Endothelial cell (in vitro differentiated cells): ENCODE measurements at places on chromosomes 13 and 19.

GRCh38 chr19:17125728-17126677 is 50.4 kb downstream of the MYO9B start:
- DNase-seq: no peak

DNA sequence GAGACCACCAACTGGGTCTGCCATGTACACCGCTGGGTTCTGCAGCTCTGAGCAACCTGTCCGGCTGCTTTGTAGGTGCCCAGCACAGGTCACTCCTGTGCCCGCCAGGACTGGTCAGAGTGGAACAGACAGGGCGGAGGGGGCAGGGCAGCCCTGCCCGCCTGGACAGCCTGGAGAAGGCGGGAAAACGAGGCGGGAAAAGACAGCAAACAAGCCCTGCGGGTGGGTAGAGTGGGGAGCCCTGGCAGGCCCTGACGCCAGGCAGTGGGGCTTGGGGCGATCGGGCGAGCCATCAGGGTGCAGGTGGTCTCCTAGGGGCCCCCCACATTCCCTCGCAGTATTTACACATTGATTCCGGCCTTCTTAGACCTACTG is 533 bp upstream of the UHRF1 start:
- DNase-seq: no peak

DNA sequence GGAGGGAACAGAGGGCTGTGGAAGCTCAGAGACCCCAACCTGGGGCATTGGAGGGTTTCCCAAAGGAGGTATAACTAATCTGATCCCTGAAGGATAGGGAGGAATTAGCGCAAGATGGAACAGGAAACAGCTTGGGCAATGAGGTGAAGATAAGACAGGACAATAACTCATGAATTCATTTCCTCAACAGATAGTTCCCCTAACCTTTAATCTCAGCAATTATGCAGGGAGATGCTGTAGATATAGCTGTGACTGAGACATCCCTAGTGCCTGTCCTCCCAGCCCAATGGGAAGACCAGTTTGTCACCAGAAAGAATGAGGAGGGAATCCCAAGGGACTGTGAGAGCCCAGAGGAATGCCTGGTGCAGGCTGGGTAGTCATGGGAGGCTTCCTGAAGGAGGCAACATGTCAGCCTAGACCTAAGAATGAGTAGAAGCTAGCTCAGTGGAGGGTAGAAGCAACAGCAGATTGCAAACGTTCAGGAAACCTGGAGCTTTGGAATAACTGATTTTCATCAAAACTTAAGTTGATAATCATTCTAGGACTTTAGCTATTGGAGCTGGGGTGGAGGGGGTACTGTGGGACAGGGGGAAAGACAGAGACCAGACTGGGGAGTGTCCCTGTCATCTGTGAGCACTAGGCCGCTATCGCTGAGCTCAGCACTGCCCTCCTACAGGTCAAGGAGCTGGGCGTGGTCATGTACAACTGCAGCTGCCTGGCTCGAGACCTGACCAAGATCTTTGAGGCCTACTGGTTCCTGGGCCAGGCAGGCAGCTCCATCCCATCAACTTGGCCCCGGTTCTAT is 18.8 kb downstream of the HIPK4 start:
- DNase-seq: no peak

GRCh38 chr13:87538366-87539052 is 132.7 kb upstream of the SLITRK5 start:
- no peak for DNase-seq

DNA sequence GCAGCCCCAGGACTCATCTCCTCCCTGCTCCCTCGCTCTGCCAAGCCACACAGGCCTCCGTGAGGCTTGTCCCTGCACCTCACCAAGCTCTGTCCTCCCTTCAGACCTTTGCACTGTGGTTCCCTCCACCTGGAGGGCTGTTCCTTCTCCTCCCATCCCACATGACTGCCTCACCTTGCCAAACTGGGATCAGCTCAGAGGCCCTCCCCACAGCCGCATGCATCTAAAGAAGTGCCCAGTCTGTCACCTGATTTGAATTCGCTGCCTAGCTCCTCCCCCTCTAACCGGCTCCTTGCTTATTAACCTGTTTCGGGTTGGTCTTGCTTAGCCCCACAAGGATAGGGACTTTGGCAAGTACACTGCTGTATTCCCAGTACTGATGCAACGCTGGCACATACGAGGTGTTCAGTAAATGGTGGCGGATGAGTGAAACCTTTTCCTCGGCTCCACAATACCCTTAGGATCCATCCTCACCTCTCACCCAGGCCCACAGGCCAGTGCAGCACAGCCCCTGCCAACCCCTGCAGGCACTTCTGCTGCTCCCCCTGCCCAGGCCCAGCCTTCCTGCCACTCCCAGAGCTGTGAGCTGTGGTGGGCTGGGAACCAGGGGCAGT is 4.4 kb downstream of the AKT2 start:
- DNase-seq: no peak

GRCh38 chr19:47447470-47448359 is 24.0 kb downstream of the SLC8A2 start:
- peak; percentile 86 for DNase-seq

- no peak for DNase-seq
Observed at GRCh38 chr13:113323869-113324268, 26.8 kb downstream of the LAMP1 start.

DNA sequence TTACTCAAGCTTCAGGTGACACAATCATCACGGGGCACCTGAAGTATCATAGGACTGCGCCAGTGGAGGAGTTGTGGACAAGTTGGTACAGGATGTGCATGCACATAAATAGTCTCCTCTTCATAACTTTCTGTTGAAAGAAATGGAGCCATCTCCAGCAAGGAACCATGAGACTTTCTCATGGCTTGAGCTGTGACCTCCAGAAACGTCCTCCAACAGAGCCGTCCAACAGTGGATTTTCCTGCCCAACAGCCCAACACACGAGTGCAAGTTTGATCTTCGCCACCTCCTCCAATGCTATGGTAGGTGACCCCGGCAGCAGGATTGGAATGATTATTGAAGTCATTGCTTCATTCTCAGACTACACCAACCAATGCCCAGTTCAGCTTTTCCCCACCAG is 105.1 kb upstream of the ZNF507 start:
- no peak for DNase-seq

- DNase-seq: no peak
Observed at GRCh38 chr13:77820431-77821149, 98.0 kb downstream of the EDNRB start.

- DNase-seq: no peak
Observed at GRCh38 chr13:98301721-98302120, 124.7 kb upstream of the RNF113B start.

DNA sequence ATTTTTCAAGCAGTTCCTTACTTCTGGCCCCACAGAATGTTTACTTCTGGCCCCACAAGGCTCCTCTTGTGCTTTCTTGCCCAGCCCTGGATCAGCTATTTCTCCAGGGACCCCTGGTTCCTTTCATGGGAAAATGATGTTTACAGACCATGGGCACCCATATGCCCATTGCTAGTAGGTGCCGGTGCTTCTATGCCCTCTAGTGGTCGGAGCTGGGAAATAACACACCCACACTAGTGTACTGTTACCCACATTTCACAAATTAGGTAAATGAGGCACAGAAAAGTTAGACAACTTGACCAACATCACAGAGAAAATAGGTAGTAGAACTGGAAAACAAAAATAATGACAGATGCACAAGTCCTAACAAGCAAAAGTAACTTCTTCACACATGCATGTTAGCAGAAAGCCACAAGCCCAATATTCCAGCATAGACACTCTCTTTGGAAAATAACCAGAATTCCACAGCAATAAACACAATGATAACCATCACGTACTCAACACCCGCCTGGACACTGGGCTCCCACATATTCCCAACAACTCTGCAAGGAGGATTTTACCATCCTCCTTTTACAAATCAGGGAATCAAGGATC is 1.3 kb upstream of the CEACAM6 start:
- DNase-seq: peak; percentile 64

GRCh38 chr19:7476241-7476640 is 12.6 kb downstream of the PEX11G start:
- no peak for DNase-seq

DNA sequence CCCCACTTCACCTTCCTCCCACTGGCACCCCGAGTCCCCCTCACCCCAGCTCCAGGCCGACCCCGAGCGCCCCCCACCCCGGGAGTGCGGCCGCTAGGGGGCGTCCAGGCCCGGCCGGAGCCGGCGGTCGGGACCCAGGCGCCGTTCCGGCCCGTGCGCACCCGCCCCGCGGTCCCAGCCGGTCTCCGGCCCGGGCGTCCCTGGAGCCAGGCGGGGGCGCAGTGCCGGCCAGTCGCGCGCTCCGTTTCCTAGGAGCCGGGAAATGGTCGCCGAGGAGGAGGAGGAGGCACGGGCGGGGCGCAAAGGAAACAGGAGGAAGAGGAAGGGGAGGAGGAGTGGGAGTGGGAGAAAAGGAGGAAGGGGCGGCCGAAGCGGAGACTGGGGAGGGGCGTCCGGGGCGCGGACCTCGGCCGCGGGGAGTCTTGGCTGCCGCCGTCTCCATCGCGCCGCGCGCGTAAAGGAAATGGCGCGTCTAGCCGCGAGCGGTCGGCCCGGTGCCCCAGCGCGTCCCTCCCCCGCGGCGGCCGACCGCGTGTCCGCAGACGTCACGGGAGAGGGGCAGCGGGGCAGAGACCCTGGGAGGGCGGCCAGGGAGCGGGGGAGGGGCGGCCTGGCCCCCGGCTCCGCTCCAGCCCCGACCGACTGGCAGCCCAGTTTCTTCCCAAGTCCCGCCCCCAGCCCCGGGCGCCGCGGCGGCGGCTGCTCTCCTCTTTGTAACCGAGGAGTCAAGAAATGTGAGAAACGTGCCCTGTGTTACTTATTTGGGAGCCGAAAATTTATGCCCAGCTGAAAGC is 1.1 kb upstream of the KCTD15 start:
- peak; percentile 95 for DNase-seq

DNA sequence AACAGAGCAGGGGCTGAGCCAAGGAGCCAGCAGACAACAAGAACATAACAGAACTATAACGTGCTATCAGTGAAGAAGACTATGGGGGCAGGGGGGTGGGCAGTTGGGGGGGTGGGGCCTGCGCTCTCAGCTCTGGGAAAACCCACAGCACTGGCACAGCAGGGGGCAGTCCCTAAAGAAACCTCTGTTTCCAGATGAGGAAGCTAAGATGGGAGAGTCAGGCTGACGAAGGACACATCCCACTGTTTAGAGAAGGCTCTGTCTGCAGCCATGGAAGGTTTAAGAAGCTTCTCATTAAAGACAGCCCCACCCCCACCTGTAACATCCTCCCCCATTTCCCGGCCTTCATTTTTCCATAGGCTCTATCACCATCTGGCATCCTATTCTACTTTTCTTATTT is 7.1 kb upstream of the DOCK9 start:
- DNase-seq: no peak

- DNase-seq: no peak
Observed at GRCh38 chr13:32496599-32497160, 41.9 kb downstream of the N4BP2L2 start.

GRCh38 chr19:29880498-29881081 is 61.4 kb upstream of the URI1 start:
- no peak for DNase-seq

GRCh38 chr19:47767349-47767748 is 11.2 kb upstream of the SELENOW start:
- DNase-seq: no peak

DNA sequence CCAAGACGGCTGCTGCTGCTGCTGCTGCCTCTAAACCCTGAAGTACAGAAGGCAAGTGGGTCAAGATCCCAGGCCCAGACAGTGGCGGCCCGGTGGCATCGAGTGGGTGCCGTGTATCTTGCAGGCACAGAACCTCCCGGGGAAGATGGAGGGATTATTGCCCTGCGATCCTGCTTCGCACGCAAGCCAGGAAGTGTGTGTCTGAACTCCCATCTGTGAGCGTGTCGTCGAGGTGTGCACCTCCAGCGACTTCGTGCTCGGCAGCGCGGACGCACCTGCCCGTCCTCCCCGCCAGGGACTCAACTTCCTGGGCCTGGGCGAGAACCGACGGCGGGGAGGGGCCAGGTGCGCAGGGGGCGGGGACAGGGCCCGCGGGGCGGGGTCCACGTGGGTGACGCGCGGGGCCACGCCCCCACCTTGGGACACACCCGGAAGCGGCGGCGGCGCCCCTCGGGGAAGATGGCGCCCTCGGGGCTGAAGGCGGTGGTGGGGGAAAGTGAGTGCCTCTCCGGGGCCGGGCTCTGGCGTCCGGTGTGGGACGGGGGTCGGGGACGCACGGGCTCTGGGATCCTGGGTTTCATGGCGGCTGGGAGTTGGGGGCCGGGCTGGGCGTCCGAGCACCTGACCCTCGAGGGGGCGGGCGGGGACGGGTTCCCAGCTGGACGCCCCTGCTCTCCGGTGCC is at the start of gene STXBP2:
Gene STXBP2, plus strand, starts transcription at position 420 of the 683 bp plus-strand sequence. Its CDS starts 40 bp downstream, at position 460.
- peak; percentile 66 for DNase-seq

- no peak for DNase-seq
Observed at GRCh38 chr13:45362939-45363338, 22.0 kb upstream of the TPT1 start.

GRCh38 chr19:3471954-3472655 is 8.2 kb downstream of the SMIM24 start:
- peak; percentile 68 for DNase-seq

DNA sequence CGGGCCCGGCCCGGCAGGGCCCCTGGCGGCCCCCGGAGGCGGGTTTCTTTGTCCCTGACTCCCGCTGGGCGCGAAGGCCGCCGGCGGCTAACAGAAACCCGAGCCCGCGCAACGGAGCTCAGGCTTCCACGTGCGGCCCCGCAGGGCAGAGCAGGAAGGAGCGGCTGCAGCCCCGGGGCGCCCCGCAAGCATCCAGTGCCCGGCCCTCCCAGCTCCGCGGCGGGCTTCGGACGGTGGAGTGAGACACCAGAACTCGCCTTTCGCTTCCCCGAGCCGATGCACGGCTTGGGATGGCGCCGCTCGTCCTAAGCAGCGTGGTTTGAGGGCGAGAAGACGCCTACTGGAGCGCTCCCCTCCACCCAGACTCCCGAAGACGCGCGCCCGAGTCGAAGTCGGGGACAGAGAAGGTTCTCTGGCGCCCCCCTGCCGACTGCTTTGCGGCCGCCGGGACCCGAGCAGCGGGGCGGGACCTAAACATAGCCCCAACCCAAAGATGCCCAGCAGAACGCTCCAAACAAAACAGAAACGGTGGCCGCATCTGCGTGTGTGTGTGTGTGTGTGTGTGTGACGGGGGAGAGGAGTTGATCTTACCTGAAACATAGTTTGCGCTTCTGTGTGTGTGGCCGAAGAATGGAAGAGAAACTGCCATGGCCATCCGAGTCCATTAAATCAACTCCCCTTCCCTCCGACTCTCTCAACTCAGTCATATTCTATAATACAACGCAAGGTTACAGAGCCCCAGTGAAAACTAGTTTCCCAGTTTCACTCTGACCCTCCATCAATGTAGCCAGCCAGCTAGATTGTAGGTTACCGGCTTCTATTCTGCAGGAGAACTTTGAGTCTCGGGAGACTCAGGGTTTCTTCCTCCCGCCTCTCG is 629 bp upstream of the FGF9 start:
- DNase-seq: peak; percentile 62
